HT1080 (cell line): ENCODE measurements at places on chromosomes 1 and 21. TPM values are rescaled to one million over a fixed set of nuclear protein-coding genes. Genes with fewer than 3 reads are reported as not detected.

GRCh38 chr1:21021311-21021710 is 155.4 kb downstream of the EIF4G3 start:
- no peak for DNase-seq

Gene PRRX1
- not detected in 2 replicates for total RNA-seq

DNA sequence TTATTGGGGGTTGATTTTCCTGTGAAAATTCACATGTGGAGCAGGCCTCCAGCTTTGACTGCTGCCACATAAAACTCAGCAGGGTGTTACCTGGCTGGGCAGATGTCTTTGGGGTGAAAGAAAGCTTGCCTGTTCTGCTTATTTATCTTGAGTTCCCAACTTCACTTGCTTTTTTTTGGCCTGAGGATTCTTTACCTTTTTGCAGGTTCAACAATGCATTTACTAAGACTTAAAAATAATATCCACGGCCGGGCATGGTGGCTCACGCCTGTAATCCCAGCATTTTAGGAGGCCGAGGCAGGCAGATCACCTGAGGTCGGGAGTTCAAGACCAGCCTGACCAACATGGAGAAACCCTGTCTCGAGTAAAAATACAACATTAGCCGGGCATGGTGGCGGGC is 509.1 kb downstream of the KIF26B start:
- no peak for DNase-seq

- DNase-seq = no peak
Measured at GRCh38 chr21:33208534-33208933, 21.2 kb upstream of the IFNAR2 start.

Gene C1orf94
- total RNA-seq = 0.37 TPM in 2 replicates
